Left renal cortex interstitium (tissue), 4 donors: ENCODE measurements at places on chromosomes 11 and 22.

- DNase-seq: no peak
Measured at GRCh38 chr22:48644108-48644507, 1183.6 kb downstream of the BRD1 start.

DNA sequence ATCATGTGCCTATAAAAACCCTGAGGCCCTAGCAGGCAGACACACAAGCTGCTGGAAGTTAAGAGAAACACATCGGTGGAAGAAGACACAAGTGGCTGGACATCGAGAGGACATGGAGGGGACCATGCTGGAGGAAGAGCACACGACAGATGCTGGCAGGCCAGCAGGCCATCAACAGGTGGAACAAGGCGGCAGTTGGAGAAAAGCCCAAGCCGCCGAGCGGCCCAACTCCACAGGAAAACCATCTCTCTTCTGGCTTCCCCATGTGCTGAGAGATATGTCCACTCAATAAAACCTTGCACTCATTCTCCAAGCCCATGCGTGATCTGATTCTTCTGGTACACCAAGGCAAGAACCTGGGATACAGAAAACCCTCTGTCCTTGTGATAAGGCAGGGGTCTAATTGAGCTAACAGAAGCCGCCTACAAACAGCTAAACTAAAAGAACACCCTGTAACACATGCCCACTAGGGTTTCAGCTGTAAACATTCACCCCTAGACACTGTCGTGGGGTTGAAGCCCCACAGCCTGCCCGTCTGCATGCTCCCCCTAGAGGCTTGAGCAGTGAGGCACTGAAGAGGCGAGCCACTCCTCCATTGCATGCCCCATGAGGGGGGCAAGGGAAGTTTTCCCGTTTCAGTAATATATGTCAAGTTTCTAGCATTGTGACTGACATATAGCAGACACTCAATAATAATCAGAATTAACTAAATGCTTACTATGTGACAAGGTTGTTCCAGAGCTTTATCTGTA is 39.0 kb upstream of the MMP20 start:
- DNase-seq: no peak

DNA sequence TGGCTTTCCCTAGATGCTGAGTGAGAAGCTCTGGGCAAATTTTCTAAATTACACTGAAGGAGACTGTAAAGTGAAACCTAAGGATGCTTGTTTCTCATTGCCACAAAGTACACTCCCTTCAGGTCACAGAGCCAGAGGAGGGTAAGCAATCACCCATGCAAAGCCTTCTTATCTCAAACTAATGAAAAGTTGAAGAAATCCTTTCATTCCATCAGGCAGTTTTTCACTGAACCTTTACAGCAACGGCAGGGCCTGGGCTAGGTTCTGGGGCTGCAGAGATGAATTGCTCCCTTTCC is 106.2 kb downstream of the RASSF10 start:
- no peak for DNase-seq

- no peak for DNase-seq
Measured at GRCh38 chr11:7905549-7905948, 25.5 kb downstream of the OR10A6 start.

- DNase-seq: no peak
Measured at GRCh38 chr11:126564566-126564965, 209.1 kb downstream of the ST3GAL4 start.

DNA sequence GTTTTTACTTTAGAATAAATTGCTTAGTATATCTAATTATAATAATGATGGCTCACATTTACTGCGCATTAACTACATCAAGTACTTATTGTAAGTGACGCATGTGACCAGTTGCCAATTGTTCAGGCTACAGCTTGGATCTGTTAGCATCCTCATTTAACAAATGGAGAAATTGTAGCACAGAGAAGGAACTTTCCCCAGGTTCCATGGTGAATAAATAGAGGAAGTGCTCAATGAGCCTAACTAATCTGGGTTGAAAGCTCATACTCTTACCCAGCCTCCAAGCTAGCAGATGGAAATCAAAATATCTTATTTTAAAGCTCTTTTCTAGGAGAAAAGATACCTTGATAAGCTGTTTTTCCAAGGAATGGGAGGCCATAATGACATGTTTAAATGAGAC is 19.8 kb downstream of the MMP27 start:
- DNase-seq: no peak

- DNase-seq: no peak
Measured at GRCh38 chr22:39429916-39430575, 26.8 kb upstream of the MGAT3 start.

- DNase-seq: no peak
Measured at GRCh38 chr11:33016654-33017053, 976 bp downstream of the DEPDC7 start.

DNA sequence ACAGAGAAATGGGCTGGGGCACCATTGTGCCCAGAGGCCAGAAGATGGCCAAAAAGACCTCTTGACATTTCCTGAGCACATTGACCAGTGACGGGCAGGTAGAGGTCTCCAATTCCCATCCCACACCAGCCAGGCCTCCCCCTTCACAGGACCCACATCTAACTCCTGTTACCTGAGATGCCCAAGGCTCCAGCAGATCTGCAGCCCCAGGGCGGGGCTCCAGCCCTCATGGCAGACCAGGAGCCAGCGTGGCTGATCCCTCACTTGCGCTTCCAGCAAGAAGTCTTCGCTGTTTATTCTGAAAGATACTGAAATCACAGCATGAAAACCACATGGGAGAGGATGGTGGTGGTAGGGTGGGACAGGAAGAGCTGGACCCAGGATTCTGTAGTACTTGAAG is 9.0 kb downstream of the TMPRSS5 start:
- DNase-seq: no peak

- DNase-seq: no peak
Measured at GRCh38 chr11:61717286-61718033, 35.0 kb upstream of the MYRF start.

DNA sequence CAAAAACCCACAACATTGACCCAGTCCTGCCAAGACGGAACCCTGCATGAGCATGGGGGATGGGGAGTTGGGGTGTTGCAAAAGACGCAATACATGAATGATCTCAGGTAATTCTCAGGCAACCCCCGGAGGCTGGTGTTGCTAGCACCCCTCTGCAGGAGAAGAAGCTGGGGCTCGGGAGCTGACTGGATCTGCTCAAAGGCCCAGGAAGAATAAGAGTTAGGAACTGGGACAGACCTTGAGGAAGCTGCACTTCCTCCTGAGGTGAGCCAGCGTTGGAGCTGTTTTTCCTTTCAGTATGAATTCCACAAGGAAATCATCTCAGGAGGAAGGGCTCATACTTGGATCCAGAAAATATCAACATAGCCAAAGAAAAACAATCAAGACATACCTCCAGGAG is at the start of gene KRTAP5-9:
Gene KRTAP5-9 (plus strand): TSS at position 301 of the 400 bp plus-strand sequence. CDS start 238 bp downstream, outside the sequence.
- no peak for DNase-seq

- DNase-seq: no peak
Measured at GRCh38 chr11:35216962-35217678, 78.1 kb downstream of the CD44 start.

DNA sequence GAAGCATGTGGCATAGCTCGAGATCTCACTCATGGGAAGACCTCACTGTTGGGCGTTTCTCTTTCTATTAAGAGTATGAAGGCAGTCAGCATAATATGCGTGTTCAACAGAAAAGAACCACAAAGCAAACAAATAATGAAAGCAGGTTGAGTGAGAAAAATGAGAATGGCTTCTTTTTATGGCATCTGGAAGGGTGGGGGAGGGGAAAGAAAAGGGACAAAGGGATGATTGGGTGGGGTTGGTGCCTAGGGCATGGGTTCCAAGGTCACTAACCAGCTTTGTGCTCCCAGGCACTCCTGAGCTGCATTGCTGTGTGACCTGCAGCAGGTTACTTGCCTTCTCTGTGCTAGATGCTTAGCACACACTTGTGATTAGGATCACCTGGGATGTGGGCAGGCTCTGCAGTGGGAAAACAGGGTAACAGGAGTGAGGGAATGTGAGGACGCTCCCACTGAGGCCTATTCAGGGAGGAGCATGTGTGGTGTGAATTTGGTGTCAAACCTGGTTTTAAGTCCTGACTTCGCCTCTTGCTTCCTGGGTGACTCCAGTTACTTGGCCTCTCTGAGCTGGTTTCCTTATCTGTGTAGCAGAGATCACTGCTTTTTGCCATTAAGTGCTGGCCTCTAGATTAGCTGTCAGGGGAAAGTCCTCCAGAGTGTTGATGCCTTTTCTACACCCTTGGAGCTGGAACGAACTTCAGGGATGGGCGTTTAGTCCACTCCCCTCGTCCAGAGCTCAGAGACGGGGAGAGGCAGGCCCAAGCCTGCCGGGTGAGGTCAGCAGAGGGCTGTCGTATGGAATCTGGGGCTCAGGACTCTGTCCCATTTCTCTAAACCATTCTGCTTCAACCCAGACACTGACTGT is 74.8 kb downstream of the KIAA1671 start:
- no peak for DNase-seq

DNA sequence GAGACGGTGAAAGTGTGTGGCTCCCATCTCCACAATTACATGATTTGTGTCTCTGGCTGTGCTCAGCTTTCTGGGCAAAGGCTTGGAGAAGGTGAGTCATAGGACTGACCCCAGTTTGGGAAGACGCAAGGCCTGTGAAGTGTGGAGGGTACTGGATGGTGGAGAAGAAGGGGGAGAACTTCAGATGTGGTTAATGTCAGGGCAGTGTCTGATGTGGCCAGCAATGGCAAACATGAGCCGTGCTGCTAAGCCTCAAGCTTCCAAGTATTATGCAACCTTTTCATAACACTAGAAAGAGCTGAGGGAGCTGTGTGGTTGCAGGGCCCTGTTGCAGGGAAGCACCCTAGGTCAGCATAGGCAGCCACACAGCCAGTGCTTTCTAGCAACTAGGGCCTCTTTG is 110.9 kb downstream of the NTM start:
- no peak for DNase-seq

GRCh38 chr22:37279331-37280181 is 2.8 kb upstream of the CYTH4 start:
- no peak for DNase-seq

DNA sequence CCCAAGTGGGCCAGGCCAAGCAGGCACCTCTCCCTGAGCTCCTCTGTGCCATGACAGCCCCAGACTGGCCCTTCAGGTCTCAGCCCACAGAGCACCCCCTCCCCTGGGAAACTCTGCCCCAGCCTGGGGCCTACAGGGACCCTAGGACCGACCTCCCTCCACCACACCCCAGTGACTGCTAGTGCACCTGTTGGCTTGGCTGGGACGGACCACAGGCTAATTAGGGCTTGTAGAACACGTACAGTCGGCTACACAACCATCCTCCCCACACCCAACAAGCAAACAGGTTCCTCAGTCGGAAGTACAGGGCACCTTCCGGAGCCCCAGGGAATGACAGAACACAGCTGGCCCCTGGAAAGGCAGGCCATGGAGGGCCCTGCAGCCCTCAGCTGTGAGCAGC is 4.3 kb downstream of the SBF1 start:
- DNase-seq: no peak

- DNase-seq: no peak
Measured at GRCh38 chr11:35030716-35031213, 108.2 kb upstream of the CD44 start.

- DNase-seq: no peak
Measured at GRCh38 chr22:29782061-29782845, 15.1 kb downstream of the UQCR10 start.

- no peak for DNase-seq
Measured at GRCh38 chr22:45996241-45997076, 19.5 kb upstream of the WNT7B start.

- DNase-seq: no peak
Measured at GRCh38 chr11:68495220-68495729, 34.7 kb downstream of the PPP6R3 start.

DNA sequence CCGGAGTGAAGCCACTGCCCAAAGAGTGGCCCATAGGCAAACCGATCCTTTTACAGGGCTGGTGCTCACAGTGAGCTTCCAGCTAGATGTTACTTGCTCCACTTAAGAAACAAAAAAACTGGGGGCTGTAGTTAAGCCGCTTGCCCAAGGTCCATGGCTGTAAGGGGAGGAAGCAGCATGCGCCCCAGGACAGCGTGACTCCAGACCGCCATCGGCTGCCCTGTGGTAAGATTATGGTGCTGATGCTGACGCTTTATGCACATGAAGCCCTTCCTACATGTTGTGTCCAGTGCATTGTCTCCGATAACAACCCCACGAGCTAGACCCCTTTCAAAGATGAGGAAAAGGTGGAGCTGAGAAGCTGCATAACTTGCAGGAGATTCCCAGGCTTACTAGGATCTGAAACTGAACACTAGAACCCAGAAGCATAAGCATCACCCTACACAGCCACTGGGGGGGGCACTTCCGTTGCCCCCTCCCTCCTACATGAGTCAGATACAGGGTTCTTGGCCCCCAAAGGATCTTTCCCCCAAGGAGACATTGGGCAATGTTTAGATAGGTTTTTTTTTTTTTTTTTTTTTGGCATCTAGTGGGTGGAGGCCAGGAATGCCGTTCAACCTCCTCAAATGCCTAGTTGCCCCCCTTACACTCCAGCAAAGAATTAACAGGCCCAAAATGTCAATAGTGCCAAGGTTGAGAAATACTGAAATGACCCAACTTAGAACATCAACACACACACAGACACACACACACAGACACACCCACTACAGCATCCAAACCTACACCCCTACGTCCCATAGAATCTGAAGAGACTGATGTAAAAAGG is 53.9 kb downstream of the MN1 start:
- DNase-seq: no peak

DNA sequence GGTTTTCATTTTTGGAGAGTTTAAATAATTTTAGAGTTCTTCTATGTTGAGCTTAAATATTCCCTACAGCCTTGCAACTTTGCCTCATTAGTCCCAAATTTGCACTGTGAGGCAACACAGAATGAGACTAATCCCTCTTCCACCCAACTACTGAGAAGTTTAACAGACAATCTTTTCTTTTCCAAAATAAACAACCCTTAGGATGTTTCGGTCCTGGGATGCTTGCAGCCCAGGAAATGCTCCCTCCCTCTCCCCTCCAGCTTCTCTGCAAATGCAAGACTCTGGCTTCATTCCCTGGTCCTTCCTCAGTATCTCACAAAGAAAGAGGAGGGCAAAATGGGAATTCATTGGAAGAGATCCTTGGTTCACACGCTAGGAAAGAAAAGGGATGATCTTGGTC is 222.5 kb downstream of the ST3GAL4 start:
- DNase-seq: no peak

DNA sequence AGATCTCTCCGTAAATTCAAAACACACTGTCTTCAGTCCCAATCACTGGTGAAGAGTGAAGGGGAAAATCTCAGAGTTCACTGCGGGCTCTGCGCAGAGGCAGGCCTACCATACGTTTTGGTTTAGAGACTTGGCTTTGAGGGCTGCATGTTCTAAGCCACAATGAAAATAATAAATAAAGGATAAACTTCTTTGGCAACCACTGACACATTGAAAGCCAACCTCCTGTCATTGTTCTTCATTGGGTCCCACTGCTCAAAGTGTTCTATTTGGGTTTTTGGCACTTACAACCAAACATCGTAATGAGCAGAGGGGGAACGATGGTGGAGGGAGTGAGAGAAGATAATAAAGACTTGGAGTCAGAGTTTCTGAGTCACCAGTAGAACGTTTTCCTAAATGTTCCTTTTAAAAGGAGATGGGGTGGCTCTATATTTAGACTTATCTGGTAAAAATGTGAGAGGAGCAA is 472.9 kb downstream of the SOX6 start:
- DNase-seq: no peak

DNA sequence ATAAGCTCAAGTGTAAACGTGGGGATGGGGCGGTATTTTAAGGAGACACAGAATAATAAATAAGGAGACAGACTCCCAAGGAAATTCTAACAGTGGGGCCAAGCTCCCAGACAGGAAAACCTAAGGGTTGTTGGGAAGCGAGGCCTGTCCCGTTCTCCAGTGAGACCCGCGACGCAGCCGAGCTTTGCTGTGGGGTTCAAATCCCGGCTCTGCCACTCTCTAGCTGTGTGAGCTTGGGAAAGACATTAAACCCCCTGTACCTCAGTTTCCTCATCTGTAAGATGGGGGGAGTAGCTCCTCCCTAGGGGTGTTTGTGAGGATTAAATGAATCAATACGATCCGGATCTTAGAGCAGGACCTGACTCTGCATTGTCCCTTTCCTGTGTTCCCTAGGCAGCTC is 106.8 kb downstream of the TRIM29 start:
- DNase-seq: no peak
